ENCODE measurements at places on chromosomes 4 and X. TPM values are rescaled to one million over a fixed set of nuclear protein-coding genes. Genes with fewer than 3 reads are reported as not detected.

- DNase-seq, result no peak
Measured at GRCh38 chrX:40066700-40067099, 31.1 kb downstream of the BCOR start.

- no peak for DNase-seq
Measured at GRCh38 chr4:150268444-150268843, 190.2 kb downstream of the DCLK2 start.

GRCh38 chrX:43313035-43313434 is 343.1 kb upstream of the MAOA start:
- DNase-seq, result no peak

- DNase-seq, result no peak
Measured at GRCh38 chr4:141389649-141390048, 169.0 kb downstream of the ZNF330 start.

GRCh38 chr4:26145212-26145611 is 175.6 kb upstream of the RBPJ start:
- no peak for DNase-seq

EVC2 gene
- total RNA-seq, result not detected

KCNIP4 gene
- total RNA-seq, result not detected

Data from Caki2 (cell line).